ENCODE measurements at places on chromosomes 2 and 18.

GRCh38 chr2:222299906-222300725, 1.3 kb upstream of the PAX3 start:
- no peak for DNase-seq

DNA sequence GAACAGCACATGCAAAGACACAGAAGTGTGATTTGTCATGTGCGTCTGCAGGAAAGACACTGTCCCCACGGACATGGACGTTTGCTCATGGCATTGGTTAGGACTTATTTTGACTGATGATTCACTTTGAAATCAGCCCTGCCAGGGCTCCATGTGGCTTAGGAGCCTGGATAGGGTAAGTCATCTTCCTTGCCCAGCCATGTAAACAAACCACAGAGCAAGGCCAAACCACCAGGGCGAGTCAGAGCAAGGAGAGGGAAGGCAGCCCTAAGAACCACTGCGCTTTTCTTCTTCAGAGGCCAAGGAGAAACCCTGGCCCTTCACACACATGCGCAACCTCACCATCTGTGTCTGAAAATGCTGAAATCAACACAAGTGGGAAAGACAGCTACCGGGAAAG, 88.8 kb downstream of the GFPT1 start:
- DNase-seq = no peak

DNA sequence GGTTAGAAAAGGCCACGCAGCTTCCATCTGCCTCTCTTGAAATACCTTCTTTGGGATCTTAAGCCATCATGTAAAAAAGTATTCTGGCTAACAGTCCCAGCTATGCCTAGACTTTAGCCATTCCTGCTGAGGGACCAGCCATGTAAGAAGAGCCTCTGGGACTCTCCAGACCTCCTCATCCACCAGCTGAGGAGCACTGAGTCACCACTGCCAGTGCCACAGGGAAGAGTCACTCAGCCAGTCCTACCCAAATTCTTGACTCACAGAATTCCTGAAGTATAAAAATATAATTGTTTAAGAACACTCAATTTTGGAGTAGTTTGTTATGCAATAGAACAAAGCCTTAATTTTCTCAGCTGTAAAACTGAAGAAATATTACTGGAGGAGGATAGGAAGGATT, 436.7 kb downstream of the ZEB2 start:
- no peak for DNase-seq

DNA sequence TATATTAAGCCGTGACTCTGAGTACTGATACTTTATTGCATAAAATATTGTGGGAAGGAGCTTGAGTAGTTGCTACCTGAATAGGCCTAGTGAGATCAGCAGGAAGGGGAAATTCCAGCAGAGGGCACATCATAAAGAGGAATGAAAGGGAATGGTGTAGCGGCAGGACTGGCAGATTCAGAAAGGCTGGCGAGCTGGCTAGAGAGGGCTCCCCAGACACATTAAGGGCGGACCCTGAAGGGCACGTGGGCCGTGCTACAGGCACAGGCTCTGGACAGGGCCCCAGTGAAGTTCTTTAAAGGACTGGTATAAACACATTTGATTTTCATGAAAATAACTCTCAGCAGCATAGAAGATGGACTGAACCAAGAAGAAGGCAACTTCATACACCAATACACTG, 43.0 kb downstream of the PTPN2 start:
- DNase-seq = no peak

GRCh38 chr2:29469516-29469915, 354.3 kb downstream of the CLIP4 start:
- DNase-seq = no peak

DNA sequence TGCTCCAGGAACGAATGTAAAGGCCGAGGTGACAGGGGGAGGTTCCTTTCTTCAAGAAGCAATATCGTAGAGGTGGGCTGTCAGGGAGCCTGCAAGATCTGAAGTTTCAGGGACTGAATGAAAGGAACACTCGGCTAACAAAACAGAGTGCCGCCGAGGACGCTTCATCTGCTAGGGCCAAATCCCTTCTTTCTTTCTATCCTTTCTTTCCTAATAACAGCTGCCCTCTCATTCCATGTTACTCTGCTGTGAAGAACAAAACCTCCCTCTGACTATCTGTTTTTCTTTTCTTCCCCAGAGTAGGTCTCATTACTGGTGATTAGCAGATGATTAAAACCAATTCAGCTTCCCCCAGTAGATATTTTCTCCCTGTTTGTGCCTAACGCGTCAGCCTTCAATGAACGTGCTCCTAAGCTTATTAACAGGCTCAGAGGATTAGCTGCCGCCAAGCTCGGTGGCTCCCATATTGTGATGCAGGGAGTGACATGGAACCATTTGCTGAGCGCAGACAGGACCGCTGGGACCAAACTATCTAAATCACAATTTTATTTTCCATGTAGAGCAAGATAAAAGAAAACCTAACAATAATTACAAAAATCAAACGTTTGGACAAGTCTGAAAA, 414.6 kb downstream of the TMEM182 start:
- DNase-seq = peak; percentile 12

GRCh38 chr18:26429535-26430226, 118.7 kb downstream of the KCTD1 start:
- no peak for DNase-seq

GRCh38 chr2:218536804-218537494, 31.2 kb downstream of the USP37 start:
- no peak for DNase-seq

- DNase-seq = no peak
Measured at GRCh38 chr18:45280481-45281276, 334.6 kb upstream of the SLC14A2 start.

- no peak for DNase-seq
Measured at GRCh38 chr18:10055125-10055750, 141.4 kb downstream of the VAPA start.

GRCh38 chr2:191249156-191249813, 4.1 kb downstream of the MYO1B start:
- no peak for DNase-seq

DNA sequence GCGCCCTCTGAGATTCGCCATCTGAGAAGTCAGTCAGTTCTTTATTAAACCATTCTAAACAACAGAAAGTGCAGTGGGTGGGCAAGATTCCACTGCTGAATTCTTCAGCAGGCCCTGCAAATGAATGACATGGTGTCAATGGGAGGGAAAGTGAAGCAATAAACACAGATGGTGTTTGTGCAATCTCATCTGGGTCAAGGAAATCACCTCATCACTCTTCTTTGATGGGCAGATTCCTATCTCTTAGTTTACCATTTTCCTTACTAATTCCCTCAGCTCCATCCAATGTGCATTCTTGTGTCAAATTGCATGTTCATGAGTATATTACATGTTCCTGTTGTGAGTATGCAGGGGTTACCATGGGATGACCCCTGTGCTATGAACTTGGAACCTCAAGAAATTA, 100.7 kb upstream of the CYP1B1 start:
- no peak for DNase-seq

DNA sequence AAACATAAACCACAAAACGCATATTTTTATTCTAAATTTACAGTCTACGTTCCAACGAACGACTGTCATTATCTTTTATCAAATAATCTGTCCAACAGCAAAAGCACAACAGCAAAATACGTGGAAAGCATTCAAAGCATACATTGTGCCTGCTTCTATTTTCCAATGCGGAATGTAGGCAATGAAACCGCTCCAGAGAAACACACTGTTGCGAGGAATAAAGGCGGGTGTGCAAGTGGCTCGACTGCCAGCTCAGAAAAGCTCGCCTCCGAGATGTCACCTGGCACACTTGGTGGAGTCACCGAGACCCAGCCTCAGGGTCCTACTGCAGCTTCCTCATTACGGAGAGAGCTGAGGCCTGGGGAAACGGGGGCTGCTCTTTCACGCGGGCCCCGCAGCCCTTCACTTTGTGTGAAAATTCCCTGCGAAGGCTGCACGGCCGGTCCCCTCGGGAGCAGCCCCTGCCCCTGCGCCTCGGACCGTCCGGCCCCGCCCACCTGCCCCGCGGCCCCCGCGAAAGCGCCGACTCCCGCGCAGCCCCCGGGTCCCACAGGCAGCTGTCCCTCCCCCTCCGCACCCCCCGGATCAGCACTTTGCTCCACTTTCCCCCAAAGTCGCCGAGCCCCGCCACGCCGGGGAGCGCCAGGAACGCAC, 752 bp downstream of the MGAT4A start:
- peak; percentile 42 for DNase-seq

- no peak for DNase-seq
Measured at GRCh38 chr2:181304011-181304844, 153.0 kb upstream of the ITGA4 start.

All from hippocampal formation (tissue), 2 donors.